Central memory CD8-positive, alpha-beta T cell (primary cell): ENCODE measurements at places on chromosomes 3 and 15.

DNA sequence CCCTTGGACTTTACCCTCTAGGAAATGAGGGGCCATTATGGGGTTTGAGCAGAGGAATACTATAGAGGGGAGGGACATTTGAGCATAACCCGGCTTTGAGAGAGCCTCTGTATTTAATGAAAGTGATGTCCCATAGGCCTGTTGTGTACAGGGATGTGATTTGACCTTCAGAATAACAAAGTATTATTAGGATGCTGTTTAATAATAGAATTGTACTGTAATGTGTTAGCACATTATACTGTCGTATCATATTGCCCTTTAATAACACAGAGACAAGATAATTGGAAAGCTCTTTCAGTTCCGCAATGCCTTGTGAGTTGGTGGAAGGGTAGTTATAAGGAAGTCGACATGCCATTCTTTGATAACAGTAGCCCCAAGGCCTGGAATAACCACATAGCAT is 328.3 kb downstream of the RYR3 start:
- H3K27me3 ChIP-seq: peaks cover 52% of the 10 kb centered on the region
- DNase-seq: no peak
- no peaks in the 10 kb centered on the region for H3K36me3 ChIP-seq
- H3K4me1 ChIP-seq: no peaks in the 10 kb centered on the region
- no peak overlapping the region for H3K27ac ChIP-seq

GRCh38 chr3:13281507-13282357 is 138.4 kb downstream of the NUP210 start:
- H3K27ac ChIP-seq: no peak overlapping the region
- H3K4me3 ChIP-seq: peak overlapping the region; percentile 67
- DNase-seq: no peak

- peak overlapping the region; percentile 75 for H3K27ac ChIP-seq
- no peak overlapping the region for H3K4me3 ChIP-seq
- peaks cover 1% of the 10 kb centered on the region for H3K36me3 ChIP-seq
- H3K4me1 ChIP-seq: peaks cover 13% of the 10 kb centered on the region
- no peak for DNase-seq
- peaks cover 11% of the 10 kb centered on the region for H3K27me3 ChIP-seq
Observed at GRCh38 chr15:34993877-34994276, 5.8 kb upstream of the ZNF770 start.

- no peak overlapping the region for H3K27ac ChIP-seq
- H3K4me1 ChIP-seq: peaks cover 42% of the 10 kb centered on the region
- peak overlapping the region; percentile 96 for H3K4me3 ChIP-seq
- peaks cover 26% of the 10 kb centered on the region for H3K36me3 ChIP-seq
- DNase-seq: no peak
Observed at GRCh38 chr15:34338347-34338746, 766 bp upstream of the SLC12A6 start.

- H3K4me3 ChIP-seq: no peak overlapping the region
- H3K4me1 ChIP-seq: no peaks in the 10 kb centered on the region
- DNase-seq: no peak
- no peaks in the 10 kb centered on the region for H3K36me3 ChIP-seq
- H3K27me3 ChIP-seq: peaks cover 27% of the 10 kb centered on the region
Observed at GRCh38 chr3:56536735-56537134, 20.2 kb upstream of the CCDC66 start.

GRCh38 chr3:183781246-183781645 is 44.1 kb downstream of the MAP6D1 start:
- H3K36me3 ChIP-seq: peaks cover 64% of the 10 kb centered on the region
- H3K4me3 ChIP-seq: no peak overlapping the region
- no peak for DNase-seq
- no peaks in the 10 kb centered on the region for H3K27me3 ChIP-seq
- no peaks in the 10 kb centered on the region for H3K4me1 ChIP-seq

DNA sequence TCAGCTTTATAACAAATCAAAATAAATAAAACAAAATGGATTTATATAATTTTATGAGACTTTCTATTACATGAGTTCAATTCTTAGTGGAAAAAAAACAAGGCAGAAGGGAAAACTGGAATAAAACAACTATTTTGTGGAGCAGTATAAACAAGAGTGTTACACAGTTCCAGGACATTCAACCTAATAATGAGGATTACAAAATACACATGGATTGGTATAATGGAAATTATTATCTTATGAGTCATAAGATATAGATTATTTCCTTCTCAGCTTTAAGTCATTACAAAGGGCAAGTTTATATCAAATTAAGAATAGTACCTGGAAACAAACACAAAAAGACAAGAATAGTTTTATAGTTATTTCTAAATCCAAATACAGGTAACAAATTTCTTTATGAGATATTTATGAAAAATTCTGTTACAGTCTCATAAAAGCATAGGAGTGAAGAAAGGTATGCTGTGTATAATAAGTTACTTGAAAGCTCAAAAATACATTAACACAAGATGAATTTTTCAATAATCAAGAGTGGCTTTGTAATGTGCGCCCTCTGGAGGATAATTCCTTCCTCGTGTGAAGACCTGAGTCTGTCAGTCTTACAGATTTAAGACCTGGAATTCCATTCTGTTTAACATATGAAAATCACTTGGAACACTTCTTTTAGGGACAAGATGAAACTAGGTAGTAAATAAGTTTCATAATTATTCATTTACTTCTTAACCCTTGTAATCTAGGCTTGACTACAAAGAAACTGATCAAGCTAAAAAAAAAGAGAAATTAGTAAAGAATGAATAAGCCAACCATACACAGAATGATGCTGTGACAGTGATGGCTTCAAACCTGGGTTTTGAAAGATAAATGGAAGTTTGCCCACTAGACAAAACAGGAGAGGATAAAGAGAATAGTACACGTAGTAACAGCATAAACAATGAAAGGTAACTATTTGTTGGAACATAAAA is 9.5 kb downstream of the COPS2 start:
- peaks cover 51% of the 10 kb centered on the region for H3K4me1 ChIP-seq
- H3K27ac ChIP-seq: no peak overlapping the region
- no peak overlapping the region for H3K4me3 ChIP-seq

GRCh38 chr3:30510596-30510995 is 95.8 kb upstream of the TGFBR2 start:
- H3K27me3 ChIP-seq: no peaks in the 10 kb centered on the region
- H3K4me1 ChIP-seq: no peaks in the 10 kb centered on the region
- H3K4me3 ChIP-seq: no peak overlapping the region
- H3K27ac ChIP-seq: no peak overlapping the region

GRCh38 chr3:13608969-13609725 is 60.2 kb downstream of the FBLN2 start:
- H3K4me1 ChIP-seq: no peaks in the 10 kb centered on the region
- peaks cover 63% of the 10 kb centered on the region for H3K27me3 ChIP-seq
- DNase-seq: no peak
- no peaks in the 10 kb centered on the region for H3K36me3 ChIP-seq

DNA sequence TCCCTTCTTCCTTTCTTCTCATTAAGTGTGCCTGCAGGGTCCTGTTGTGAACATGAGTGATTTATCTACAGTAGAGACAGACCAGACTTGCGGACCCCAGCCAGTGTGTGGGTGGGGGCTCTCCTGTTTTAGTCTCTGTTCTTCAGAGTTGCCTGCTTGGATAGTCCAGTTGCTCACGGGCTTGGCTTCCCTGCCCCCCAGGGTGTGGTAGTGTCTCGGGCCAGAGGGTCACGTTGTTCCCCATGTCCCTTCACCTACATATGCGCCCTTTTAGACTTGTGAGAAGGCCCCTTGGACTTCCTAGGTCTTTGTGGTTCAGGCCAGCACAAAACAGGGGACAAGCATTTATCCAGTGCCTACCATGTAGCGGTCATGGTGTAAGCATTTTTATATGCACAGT is 85.8 kb downstream of the AAGAB start:
- no peak for DNase-seq
- H3K4me3 ChIP-seq: no peak overlapping the region
- H3K4me1 ChIP-seq: peaks cover 46% of the 10 kb centered on the region
- H3K27me3 ChIP-seq: no peaks in the 10 kb centered on the region
